ENCODE measurements at places on chromosomes 3 and 15. TPM values are rescaled to one million over a fixed set of nuclear protein-coding genes. Genes with fewer than 3 reads are reported as not detected.

The CERS3 gene
- 0.06 TPM for polyA plus RNA-seq

The TM4SF18 gene
- 6.6 TPM for polyA plus RNA-seq

The GRK7 gene
- not detected for polyA plus RNA-seq

The CELSR3 gene
- 2.0 TPM for polyA plus RNA-seq

The ACAN gene
- polyA plus RNA-seq, result 0.20 TPM

The CAMK1 gene
- 28.2 TPM for polyA plus RNA-seq

DNA sequence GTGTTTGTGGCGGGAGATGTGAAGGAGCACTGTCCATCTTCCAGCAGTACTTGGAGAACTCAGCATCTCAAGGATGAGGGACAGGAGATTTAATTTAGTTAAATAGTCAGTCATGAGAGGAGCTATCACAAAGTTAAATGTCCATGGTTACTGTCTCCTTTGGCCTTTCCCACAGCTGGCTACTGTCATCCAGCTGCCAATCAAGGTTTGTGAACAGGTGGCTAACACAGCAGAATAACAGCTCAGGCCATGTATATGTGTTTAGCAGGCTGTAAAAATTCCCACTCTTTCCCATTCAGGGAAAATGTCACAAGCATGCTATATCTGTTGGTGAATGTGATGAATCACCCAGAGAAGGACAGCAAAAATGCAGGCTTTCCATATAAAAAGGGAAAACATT is 120.5 kb downstream of the TMEM108 start:
- DNase-seq, result no peak

- DNase-seq, result no peak
Observed at GRCh38 chr15:88077296-88078020, 179.1 kb downstream of the NTRK3 start.

- no peak for DNase-seq
Observed at GRCh38 chr15:57923306-57923705, 142.2 kb downstream of the ALDH1A2 start.

DNA sequence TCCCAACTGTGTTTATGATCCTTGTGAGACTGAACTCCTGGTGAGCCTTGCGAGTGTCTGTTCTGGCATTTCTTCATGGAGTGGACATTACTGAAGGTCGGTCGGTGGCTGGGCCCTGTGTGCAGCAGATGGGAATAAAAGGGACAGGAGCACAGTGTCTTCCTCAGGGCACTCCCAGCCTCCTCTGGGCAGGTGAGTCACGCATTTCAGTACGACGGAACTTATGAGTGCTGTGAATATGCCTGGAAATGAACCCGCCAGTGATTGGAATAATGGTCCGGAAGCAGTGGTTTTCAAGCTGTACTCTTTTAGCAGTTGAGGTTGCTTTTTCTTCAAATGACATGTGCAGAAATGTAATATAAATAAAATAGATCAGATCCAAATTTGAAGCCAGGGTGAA is 55.1 kb downstream of the LARS2 start:
- DNase-seq, result no peak

DNA sequence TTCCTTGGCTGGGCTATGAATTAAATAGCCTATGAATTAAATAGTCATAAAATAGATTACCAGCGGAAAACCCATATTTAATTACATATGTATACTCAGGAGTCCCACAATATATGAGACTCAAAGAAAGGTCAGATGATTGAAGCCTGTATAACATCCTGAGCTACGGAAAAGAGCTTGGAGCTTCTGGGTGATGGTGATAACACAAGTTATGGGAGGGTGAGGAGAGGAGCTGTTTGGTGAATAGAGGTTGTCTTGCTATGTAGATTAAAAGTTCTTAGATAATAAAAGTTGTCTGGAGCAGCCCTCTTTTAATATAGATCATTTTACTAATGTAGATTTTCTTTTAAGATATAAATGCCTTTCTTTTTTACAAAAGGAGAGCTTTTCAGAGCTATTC is 1.8 kb downstream of the PML start:
- DNase-seq, result no peak

DNA sequence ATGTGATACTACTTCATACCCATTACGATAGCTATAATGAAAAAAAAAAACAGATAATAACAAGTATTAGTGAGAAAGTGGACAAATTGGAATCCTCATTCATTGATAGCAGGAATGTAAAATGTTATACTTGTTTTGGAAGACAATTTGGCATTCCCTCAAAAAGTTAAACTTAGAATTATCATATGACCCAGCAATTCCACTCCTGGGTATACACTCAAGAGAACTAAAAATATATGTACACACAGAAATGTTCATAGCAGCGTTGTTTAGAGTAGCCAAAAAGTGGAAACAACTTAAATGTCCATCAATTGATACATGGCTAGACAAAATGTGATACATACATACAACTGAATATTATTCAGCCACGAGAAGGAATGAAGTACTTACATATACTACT is 69.9 kb downstream of the PRICKLE2 start:
- DNase-seq, result no peak

DNA sequence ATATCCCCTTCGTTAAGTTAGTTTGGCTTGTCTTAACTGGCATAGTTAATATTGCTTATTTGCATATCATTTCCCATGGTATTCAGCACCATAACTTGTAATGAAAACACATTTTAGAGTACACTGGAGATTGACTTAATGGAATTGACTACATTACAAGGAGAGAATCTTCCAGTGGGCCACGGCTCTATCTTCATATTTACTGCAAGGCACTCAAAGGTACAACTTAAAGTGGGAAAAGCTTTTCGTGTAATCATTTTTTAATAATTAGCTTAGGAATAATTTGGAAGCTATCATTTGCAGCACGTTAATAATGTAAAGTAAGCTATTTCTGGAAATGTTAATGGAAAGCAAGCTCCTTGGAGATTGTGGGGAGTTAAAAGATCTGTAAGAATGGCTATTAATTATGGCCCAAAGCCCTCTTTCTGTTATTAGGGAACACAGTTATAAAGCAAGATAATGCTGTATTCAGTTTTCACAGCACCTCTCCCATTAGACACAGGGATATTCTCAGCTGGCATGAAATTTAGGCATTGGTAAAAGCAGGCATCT is 551.5 kb upstream of the RGMA start:
- no peak for DNase-seq

GRCh38 chr15:68650901-68651709 is 72.3 kb downstream of the CORO2B start:
- peak; percentile 88 for DNase-seq
